ENCODE measurements at places on chromosomes 3 and 15.

- DNase-seq: no peak
Measured at GRCh38 chr15:70142322-70143191, 44.8 kb upstream of the TLE3 start.

- peak; percentile 41 for DNase-seq
Measured at GRCh38 chr3:107927361-107928083, 163.3 kb downstream of the CD47 start.

DNA sequence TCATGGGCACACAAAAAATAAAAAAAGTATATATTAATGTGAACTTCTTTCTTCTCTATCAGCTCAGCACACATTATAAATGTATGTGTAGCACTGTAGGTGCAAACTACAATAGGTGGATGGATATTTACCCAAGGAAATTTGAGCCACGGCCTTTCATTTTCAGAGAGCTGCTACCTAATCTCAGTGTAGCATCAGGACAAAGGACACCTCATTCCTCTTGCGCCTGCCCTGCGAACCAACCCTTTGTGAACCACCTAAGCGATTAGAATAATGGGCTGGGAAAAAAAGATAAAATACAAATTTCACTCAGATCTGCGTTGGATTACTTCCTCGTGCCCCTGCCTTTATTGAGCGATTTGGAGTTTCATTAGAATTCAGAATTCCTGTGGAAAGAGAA is 263.2 kb downstream of the NR2F2 start:
- no peak for DNase-seq

DNA sequence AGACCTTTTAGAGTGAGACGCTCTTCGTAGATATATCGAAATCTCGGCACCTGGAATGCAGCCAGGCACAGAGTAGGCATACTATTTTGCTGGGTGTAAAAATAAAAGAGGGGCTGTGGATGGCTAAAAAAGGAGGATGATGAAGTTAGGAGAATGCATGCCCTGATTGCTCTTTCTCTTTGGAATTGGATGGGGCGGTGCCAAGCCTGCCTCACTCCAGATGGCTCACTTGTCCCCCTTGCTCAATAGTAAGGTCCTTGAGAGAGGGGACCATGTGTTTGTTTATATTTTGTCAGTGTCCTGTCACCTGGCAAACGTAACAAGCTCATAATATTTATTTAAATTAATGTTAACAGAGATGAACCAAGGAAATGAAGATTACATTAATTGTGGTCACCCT is 33.0 kb downstream of the SNRK start:
- no peak for DNase-seq

- DNase-seq: no peak
Measured at GRCh38 chr15:78301828-78302227, 2.4 kb upstream of the SKIC8 start.

DNA sequence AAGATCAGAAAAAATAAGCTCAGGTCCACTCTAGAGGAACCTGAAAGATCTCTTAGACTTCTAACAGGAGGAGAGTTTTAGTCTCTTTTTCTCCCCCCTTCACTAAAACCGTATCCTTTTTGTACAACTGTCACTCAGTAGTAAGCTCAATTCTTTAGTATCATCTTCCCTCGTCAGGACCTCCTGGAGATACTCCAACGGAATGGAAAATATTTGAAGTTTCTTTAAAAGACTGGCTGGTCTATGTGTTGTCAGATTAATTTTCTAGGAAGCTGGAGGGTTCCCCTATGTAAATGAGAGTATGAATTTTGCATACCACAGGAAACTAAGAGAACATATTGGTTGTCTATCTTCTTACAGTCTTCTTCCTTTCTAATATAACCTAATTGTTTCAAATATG is 747.7 kb upstream of the CBLB start:
- no peak for DNase-seq

GRCh38 chr3:57896691-57897090 is 111.5 kb upstream of the FLNB start:
- no peak for DNase-seq

GRCh38 chr3:74592359-74592758 is 22.1 kb downstream of the CNTN3 start:
- DNase-seq: no peak

GRCh38 chr3:119257654-119258410 is 17.2 kb upstream of the B4GALT4 start:
- DNase-seq: no peak

- DNase-seq: no peak
Measured at GRCh38 chr3:131892331-131892730, 142.5 kb downstream of the CPNE4 start.

DNA sequence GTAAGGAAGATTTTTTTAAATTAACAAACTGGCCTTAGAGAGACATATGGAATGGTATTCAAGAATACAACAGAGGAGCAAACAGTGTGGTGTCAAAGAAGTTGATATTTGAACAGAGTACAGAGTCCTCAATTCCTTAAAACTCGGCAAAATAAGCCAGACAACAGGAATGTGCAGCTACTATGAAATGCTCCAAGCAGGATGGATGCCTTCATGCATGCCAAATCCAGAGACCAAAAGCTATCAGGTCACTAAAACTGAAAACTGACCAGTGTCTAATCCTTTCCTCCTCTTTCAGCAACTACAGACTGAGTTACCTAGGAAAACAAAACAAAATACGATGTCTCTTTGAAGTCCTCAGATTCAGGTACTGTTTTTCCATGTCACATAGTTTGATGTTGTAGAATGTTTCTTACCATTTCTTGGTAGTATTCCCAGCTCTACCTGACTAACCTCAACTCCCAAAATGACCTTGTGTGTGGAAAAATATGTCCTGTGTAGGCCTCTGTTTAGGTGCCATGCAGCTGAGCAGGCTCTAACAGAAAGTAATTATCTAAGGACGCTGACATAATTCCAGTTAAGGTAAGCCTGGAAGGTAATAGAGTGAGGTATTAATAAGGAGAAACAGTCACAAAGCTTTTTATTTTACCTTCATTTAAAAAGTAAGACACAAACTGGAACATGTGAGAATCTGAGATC is 46.9 kb downstream of the TBL1XR1 start:
- no peak for DNase-seq

DNA sequence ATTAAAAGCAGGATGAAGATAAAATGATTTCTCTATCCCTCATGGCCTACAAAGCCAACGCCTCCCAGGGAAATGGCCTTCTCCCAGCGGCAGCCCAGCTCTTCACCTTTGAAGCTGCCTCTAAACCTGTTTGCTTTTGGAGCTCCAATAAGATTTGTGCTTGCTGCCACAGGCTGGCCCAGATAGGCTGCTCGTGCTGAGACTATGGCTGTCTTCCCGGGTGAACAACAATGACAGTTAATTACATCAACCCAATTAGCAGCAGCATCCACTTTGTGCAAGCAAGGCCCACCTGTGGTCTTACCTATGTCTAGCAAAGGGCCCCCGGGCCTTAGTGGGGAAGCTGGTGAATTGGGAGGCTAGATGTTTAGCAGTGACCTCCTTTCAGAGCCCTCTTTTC is 179.6 kb downstream of the P3H2 start:
- no peak for DNase-seq

GRCh38 chr15:52710050-52710707 is 31.0 kb upstream of the ATOSA start:
- no peak for DNase-seq

- DNase-seq: peak; percentile 54
Measured at GRCh38 chr15:38652998-38653397, 88.4 kb upstream of the RASGRP1 start.

GRCh38 chr3:104750581-104750980 is 616.1 kb upstream of the ALCAM start:
- no peak for DNase-seq

All from stimulated activated CD8-positive, alpha-beta memory T cell treated with anti-CD3 and anti-CD28 coated beads, Interleukin-2, amount 100 ng/mL, for 1 hour (primary cell).